ENCODE measurements at places on chromosomes 11 and 22.

GRCh38 chr11:74311352-74311926, at the start of gene P4HA3:
P4HA3 (minus strand) TSS chr11:74311640; CDS start chr11:74311611, 29 bp downstream.
- no peak for DNase-seq

GRCh38 chr11:1310772-1311468, 1.5 kb upstream of the TOLLIP start:
- DNase-seq: peak; percentile 40

- peak; percentile 28 for DNase-seq
Measured at GRCh38 chr11:73335204-73335923, 27.3 kb downstream of the ARHGEF17 start.

- no peak for DNase-seq
Measured at GRCh38 chr22:49800408-49801238, 27.1 kb downstream of the BRD1 start.

DNA sequence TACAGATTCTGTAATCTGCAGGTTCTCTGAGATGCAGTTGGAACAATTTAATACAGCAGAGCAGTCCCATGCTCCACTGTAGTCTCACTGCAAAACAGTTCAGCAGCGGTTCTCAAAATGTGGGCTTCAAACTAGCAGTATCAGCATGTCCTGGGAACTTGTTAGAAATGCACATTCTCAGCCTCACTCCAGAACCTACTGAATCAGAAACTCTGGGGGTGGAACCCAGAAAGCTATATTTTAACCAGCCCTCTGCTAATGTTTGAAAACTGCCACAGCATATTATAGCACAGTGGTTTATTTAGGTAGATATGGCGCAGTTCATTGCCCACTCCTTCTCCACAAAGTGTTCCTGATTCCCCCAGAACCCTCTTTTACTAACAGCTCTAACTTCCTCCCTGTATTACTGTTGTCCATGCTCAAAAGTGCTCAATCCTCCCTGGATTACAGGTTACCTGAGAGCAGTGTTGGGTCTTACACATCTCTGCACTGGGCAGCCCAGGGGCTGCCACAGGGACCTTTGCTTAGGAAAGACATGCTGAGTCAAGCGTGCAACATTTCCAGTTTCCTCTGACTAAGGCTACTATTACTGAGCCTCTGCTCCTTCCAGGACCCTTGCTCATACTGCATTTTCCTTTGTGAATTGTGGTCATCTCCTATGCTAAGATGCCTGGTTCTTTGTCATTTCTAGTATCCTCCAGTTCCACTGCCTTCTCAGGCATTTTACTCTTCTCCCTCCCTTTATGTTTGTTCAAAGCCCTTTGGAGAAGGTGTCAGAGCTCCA, 7.7 kb upstream of the DGAT2 start:
- DNase-seq: no peak

DNA sequence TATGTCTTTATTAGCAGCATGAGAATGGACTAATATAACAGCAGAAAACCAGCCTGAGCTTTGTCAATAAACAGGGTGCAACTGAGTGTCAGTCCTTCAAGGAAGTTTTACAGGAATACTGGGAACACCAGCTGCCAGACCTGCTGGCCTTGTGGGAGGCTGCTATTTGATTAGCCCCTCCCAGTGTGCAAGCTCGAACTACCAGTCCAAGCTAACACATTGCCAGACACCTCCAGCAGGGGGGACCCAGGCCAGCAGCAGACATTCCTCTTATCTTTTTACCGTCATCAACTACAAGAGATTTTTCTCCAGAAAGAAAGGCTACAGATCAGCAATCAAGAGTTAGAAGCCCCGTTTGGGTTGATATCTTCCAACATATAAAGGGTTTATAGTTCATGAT, 942.8 kb upstream of the TENM4 start:
- DNase-seq: no peak

DNA sequence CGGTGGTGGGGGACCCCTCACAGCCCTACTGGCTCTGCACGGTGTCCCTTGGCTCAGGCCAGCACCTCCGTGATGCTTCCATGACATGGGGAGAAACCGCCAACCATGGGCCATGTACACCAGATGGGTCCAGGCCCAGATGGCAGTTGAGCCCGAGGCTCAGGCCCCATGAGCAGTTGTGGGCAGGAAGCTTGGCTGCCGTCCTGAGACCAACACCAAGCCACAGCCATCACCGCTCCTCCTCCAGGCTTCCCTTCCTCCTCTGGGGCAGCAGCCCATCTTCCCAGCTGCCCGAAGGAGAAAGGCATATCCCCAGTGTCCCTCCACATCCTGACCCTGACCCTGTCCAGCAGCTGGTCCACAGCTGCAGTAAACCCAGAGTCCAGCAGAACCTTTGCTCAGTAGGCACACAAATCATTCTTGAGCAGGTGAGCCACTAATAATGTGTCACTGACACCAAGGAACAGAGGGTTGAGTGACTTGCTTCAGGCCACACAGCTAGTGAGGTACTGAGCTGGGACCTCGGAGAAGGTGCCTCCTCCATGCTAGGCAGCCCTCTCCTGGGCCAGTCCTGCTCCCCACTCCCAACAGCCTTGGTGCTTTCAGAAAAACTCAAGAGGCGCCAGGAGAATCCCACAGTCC, 204.9 kb downstream of the CTTN start:
- DNase-seq: no peak

- no peak for DNase-seq
Measured at GRCh38 chr11:124793466-124794278, 6.5 kb downstream of the MSANTD2 start.

- DNase-seq: no peak
Measured at GRCh38 chr22:44520465-44521094, 22.5 kb upstream of the RTL6 start.

DNA sequence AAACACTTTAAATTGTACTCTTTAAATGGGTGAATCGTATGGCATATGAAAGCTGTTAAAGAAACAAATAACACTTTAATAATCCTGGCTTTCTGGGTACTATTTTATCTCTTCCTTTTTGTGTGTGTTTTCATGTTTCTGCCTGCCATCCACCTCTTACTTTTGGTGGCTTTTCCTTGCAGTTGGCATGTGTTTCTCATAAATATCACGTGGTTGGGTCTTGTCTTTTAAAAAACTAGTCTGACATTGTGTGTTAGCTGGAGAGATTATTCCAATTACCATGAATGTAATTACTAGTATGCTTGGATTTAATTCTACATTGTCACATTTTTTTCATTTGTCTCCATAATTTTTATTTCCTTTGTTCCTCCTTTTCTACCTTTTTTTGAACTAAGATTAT, 262.9 kb upstream of the B3GAT1 start:
- no peak for DNase-seq
